ENCODE measurements at places on chromosomes 12 and 14.

- no peak for DNase-seq
Measured at GRCh38 chr12:74431801-74432200, 105.8 kb upstream of the ATXN7L3B start.

DNA sequence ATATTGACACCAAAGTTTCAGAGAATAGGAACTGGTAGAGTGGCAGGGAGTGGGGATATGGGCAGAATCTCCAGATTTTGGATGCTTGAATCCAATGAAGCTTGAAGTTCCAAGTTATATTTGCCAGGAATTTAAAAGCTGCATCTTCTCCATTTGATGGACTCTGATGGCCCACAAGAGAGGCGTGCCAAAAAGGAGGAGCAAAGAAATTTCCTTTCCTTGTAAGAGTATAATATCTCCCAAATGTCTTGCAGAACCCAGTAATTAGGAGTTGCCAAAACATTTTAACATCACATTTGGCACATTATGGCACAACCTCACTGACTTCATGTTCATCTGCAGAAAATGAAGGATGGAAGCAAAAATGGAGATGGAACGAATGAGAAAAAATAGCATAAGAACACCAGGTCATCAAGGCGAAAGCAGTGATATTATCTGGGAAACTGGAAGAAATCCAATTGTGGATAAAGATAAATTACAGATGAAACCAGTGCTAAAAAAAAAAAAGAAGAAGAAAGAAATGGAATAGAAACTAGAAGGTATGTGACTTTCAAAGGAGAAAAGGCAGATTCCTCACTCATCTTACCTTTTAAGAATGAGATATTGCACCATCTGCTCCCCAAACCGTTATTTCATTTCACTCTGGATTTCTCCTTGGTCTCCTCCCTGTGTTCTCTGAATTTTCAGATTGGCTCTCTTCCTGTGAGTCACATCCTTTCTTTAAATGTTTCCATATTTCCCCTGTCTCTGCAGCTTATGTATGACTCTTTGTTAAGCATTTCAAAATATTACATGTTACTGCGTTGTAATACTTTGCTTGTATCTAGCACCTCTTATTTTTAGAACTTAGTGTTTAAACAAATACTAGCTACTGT lies 13.5 kb upstream of the FLRT2 start:
- no peak for DNase-seq

- no peak for DNase-seq
Measured at GRCh38 chr12:22250762-22251161, 83.7 kb downstream of the ST8SIA1 start.

DNA sequence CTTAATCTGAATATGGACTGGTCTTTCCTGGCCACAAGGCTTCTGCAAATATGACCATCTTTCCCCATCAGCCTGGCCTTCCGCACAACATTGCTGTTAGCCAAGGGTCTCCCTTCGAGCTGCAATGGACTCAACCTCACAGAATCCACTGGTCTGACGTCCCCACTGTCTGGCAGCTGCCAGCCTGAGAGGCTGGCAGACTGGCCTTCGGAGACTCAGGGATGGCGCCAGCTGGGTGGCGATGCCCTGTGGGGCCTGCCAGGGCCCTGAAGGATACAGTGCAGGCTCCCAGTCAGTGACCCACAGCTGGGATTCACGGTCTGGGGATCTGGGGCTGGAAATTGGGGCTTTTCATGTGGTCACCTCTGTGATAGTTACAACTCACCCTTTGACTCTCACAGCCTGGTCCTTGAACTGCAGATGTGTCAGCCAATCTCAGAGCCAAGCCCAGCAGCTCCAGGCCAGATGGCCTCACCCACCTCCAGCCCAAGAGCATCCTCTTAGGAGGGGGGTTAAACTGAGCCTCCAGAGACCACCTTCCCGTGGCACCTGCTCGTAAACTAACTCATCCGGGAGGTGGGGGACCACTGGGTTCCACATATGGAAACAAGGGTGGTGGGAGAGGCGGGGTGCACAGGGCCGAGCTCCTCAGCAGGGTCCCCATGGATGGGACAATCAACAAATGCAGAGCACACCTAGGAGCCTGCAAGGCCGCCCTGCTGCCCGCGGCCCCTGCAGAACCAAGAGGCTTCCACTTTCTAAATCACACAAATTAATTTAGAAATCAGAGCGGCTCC lies 21.1 kb upstream of the C14orf180 start:
- no peak for DNase-seq

DNA sequence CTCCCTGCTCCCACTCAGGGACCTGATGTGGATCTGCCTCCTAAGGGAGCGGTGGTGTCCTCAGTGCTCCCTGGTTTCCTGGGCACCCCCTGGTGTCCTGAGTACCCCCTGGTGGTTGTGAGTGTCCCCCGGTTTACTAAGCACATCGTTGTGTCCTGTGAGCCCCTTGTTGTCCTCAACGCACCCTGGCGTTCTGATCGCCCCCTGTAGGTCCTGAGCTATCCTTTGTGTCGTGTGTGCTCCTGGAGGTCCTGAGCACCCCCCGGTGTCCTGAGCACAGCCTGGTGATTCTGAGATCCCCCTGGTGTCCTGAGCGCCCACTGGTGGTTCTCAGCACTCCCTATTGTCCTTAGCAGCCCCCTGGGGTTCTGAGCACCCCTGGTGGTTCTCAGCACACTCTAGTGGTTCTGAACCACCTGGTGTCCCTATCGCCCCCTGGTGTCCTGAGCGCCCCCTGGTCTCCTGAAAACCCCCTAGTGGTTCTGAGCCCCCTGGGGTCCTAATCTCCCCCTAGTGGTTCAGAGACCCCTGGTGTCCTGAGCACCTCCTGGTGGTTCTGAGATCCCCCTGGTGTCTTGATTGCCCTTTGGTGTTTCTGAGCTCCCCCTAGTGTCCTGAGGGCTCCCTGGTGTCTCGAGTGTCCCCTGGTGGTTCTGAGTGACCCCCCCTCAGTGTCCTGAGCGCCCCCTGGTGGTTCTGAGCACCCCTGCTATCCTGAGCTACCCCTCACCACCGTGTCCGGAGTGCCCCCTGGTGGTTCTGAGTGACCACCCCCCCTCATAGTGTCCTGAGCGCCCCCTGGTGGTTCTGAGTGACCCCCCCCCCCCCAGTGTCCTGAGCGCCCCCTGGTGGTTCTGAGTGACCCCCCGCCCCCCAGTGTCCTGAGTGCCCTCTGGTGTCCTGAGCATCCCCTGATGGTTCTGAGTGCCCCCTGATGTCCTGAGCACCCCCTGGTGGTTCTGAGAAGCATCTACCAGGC lies 615.1 kb downstream of the TMEM121 start:
- peak; percentile 41 for DNase-seq

- DNase-seq = no peak
Measured at GRCh38 chr12:52969828-52970569, 21.1 kb downstream of the KRT18 start.

DNA sequence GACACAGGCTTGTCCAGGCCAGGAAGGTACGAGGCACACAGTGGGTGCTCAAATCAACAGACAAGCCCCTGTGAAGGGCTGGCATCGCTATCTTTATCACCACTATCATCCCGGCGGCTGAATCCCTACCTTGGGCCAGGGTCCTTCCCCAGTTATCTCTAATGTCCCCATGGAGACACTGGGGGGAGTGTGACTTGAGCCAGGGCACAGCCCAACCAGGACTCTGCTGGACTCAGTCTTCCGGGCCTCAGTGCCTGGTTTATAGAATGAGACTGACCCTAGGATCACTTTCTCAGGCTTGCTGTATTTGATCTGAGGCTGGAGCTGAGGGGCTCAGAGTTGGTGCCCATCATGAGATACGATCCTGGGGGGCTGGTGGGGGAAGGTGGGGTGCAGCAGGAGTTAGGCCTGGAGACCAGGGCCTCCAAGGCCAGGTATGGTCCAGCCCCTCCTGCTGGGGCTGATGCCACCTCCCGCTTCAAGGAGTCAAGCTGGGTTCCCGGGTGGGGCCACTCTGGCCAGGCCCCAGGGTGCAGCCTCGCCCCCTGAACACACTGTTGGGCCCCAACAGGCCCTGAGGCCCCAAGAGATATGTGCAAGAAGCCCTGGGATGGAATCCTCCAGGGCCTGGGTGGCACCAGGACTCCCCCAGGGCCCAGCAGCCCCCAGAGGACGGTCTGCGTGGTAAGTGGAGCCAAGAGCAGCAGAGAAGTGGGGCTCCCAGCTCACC lies 11.8 kb downstream of the BEGAIN start:
- DNase-seq = no peak

DNA sequence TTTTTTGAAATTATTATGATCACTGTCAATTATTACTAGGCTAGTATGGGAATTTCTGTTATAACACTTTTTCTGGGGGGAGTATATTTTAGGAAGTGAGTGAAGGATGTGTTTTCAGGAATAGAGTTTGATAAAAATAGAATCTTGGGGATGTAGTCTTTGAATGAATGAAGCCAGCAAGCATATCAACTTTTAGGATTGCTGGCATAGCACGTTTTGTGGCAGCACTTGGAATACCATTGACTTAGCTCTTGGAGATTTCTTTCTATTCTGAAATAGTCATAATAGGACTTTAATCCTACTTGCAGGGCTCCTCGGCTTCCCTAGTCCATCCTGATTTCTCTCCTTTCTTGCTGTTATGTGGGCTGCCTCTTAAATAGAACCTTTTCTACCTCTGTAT lies 141.6 kb downstream of the DACT1 start:
- DNase-seq = no peak

GRCh38 chr14:73231981-73232851 lies 5.1 kb upstream of the PAPLN start:
- no peak for DNase-seq

GRCh38 chr14:81427348-81428058 lies 27.4 kb upstream of the STON2 start:
- no peak for DNase-seq

- DNase-seq = no peak
Measured at GRCh38 chr14:74856366-74856765, 19.6 kb downstream of the PROX2 start.

- DNase-seq = no peak
Measured at GRCh38 chr12:101832030-101832429, 1.3 kb upstream of the GNPTAB start.

- peak; percentile 24 for DNase-seq
Measured at GRCh38 chr14:94129758-94130414, 482 bp upstream of the IFI27L2 start.

GRCh38 chr12:47987411-47988072 lies 16.7 kb downstream of the COL2A1 start:
- DNase-seq = no peak

- DNase-seq = no peak
Measured at GRCh38 chr12:47206450-47207339, 126.9 kb upstream of the AMIGO2 start.

GRCh38 chr12:122097927-122098756 lies 19.6 kb downstream of the MLXIP start:
- DNase-seq = no peak

DNA sequence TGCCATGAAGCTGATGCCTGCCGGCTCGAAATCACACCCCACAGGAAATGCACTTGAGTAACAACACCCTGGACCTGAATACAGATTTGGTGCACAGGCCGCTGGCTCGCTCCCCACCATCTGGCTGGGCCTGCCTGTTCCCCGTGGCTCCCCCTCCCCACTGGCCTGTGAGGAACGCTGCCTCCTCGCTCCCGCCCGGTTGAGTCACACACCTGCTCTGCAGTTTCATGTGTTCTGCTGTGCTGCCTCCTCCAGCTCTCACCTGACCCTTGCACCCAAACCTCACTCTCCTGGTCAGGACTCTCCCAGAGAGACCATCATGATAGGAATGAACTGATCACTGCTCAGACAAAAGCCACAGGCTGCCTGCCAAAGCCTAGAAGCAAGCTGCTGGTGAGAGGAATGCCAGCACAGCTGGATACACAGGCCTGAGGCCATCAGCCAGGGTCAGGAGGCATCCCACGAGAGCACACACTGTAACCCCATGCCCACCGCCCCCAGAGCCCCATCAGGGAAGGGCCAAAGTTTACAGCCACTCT lies 3.8 kb upstream of the SIVA1 start:
- DNase-seq = no peak

DNA sequence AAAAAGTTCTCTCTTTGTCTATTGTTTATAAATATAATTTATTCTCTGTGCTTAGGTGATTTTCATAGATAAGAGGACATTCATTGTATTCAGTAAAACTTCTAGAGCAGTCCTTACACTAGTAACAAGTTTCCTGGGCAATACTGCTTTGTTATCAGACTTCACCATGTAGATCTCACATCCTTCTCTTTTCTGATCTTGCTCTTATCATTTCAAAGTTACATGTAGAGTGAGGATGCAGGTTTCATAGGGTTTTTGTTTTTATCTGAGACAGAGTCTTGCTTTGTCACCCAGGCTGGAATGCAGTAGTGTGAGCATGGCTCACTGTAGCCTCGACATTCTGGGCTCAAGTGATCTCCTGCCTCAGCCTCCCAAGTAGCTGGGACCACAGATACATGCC lies 789.5 kb downstream of the DIO2 start:
- no peak for DNase-seq

DNA sequence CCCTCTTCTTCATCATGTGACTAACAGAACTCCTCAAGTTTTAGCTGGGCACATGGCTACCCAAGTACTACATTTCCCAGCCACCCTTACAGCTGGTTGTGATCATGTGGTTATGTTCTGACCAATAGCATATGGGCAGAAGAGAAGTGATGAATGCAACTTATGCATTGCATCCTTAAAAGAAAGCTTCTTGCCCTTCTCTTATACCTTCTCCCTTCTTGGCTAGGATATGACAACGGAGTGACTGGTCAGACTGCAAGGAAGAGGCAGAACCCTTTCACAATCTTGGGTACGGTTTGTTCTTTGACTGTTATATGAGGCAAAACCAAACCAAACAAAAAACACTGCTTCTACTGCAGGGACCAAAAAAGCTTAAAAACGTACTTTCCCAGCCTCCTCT lies 66.5 kb upstream of the MAX start:
- no peak for DNase-seq

DNA sequence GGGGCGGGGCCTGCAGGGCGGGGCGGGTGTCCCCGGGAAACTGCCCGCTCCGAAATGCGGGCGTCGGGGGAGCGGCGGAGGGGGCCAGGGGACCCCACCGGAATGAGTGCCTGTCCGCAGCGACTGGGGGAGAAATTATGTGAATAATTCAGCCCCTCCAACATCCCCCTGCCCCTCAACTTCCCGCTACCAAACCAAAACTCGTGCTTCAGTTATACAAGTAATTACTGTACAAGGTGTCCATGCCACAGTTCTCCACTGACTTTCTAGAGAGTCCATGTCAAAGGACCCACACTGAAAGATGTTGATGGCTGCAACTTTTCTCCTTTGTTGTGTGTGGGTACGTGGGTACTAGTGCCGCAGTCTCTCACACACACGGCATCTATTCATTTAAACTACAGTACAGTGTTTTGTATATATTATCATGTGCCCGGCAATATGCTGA lies 414 bp upstream of the CDK17 start:
- DNase-seq = peak; percentile 30

DNA sequence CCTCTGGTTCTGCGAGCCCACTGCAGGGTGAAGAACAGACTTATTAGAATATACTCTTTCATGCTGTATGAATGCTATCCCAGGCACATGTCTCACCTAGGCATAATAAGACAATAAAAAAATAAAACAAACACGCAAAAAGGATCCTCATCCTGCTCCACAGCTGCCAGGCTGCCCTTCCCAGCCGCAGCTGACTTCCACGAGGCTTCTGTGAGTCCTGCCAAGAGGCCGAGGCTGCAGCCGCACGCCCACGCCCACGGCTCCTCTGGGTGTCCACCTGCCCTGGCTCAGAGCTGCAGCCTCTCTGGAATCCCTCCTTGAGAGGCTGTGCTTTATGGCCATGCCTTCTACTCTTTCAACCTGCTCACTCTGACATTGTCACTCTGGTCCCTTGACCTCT lies 6.9 kb downstream of the SMIM41 start:
- no peak for DNase-seq

Data from stimulated activated naive CD4-positive, alpha-beta T cell treated with Interleukin-2 at 50 U/mL for 16 hours (primary cell).